Cerebellar cortex (tissue), 1 donor: ENCODE measurements at places on chromosomes 4 and X.

DNA sequence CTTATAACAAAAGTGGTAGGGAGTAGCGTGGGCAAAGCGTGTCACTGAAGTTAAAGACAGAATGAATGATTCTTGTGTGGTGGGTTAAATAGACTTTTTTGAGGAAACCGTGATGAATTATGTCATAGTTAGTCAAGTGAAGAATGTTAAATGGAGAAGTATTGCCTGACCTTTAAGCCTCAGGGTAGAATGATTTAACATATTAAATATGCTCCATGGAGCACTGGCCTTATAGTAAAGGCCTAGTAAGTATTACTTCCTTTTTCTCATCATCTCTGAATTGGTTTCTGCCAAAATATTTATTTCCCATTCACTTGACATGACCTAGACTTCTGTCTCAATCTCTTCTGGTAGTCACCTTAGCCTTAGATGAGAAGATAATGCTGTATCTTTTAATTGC lies 23.7 kb downstream of the MAGEB1 start:
- DNase-seq: no peak

DNA sequence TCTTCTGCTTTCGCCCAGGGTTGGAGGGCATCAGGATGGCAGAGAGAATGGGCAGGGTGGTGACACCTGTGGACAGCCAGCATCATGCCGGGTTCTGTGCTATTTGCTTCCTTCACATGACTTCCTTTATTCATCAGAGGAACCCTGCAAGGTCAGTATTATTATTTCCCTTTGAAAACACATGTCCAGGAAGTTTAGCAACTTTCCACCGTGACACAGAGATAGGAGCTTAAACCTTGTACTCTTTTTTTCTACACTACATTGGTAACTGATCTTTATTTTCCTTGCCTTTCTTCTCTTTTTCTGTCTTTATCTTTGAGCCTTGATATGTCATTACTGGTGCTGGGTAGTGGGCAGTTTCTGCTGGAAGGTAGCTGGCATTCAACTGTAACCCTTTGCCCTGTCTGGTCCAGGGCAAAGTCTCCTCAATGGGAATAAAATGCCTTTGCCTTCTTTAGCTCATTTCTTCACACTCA lies 5.0 kb upstream of the MGST2 start:
- no peak for DNase-seq

DNA sequence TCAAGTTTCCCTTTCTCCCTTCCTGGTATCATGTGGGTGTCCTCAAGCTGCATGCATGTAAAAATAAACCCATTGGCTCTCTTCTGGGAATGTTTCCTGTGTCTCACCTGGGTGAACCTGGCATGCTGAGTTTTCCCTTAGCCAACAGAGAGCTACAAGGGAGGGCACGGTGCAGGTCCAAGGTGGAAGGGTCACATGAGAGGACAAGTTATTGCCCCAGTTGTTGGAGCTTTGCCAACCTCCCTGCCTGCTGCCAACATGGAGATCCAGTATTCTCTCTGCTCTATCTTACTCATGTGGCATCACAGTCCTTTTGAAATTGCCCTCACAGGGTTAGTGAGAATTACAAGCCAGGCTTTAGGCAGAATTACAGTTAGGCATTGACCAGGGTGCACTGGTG lies 196.1 kb upstream of the GYPA start:
- no peak for DNase-seq

GRCh38 chrX:17185431-17185830 lies 189.6 kb upstream of the NHS start:
- no peak for DNase-seq

DNA sequence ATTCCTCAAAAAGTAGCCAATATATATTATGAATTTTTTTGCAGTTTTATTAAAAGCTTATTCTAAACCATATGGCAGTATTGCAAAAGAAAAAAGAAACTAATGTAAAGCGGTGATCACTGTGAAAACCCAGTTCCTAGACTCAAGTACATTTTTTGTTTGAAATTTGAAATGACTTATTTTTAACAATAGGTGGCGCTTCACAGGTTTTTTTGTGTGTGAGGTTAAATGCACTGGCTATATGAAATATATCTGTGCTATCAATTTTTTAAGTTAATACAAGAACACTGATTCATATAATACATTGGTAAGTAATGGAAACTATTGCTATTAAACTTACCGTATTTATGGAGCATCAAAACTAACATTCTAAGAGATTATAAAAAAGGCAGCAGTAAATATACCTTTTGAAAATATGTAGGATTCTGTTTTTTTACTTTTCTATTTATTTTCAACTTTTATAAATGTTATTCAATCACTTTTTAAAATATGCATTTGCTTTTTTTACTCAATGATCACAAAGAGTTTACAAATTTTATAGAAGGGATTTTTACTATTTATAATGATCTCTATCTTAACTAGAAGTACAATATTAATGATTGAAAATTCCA lies 5.6 kb upstream of the SPRY1 start:
- no peak for DNase-seq

DNA sequence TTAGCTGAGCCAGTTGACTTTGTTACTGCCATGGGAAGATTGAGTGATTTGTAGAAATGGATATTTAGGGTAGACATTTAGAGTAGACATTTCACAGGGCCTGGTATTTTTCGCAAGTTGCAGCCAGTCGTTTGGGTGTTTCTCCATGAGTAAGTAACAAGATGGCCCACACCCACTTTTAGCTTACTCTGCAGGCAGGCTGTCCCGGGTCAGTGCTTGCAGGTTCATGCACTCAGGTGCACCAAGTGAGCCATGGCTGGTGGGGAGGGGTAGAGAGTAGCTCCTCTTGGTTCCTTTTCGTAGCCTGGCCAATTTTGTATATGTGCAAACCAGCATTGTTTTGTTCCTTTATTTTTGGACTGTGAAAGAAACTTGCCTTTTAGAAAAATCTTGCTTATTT lies 145.6 kb downstream of the POLA1 start:
- no peak for DNase-seq

DNA sequence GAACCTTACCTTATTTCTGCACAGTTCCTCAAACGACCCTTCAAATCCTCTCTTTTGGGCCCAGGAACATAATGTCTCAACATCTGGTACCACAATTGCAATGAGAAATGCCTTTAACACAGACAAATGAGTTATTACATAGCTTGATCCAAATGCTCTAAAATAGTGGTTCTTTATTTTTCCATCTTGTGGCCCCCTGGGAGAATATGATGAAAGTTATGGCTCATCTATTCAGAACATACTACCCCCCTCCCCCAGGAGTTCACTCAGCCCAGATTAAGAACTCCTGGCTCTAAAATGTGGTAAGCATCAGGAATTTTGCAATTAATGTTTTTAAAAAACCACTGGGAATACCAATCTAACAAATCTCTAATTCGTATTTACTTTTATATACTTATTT lies 23.9 kb upstream of the CENPU start:
- DNase-seq: no peak

DNA sequence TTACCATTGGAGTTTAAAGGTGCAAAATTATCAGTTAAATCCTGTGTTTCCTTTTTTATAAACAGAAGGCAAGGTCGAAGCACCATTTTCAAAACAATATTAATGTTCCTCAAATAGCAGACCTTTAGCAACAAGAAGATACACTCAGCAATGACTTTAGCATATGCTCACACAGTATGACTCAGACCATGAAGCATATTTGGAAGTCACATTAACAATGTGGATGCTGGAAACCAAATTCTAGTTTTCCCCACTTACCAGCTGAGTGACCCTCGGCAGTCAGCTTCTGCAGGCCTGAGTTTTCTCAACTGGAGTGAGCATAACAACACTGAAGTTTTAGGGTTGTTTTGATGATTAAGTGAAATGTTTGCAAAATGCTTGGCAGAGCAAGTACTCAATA lies 130.5 kb downstream of the ANK2 start:
- DNase-seq: peak; percentile 71
